ENCODE measurements at places on chromosomes 2 and 18.

- no peaks in the 10 kb centered on the region for H3K36me3 ChIP-seq
- peaks cover 55% of the 10 kb centered on the region for H3K4me1 ChIP-seq
- no peaks in the 10 kb centered on the region for H3K27me3 ChIP-seq
- H3K4me3 ChIP-seq = peak overlapping the region; percentile 80
- no peak for DNase-seq
Observed at GRCh38 chr2:70133491-70134322, 46.4 kb downstream of the PCBP1 start.

DNA sequence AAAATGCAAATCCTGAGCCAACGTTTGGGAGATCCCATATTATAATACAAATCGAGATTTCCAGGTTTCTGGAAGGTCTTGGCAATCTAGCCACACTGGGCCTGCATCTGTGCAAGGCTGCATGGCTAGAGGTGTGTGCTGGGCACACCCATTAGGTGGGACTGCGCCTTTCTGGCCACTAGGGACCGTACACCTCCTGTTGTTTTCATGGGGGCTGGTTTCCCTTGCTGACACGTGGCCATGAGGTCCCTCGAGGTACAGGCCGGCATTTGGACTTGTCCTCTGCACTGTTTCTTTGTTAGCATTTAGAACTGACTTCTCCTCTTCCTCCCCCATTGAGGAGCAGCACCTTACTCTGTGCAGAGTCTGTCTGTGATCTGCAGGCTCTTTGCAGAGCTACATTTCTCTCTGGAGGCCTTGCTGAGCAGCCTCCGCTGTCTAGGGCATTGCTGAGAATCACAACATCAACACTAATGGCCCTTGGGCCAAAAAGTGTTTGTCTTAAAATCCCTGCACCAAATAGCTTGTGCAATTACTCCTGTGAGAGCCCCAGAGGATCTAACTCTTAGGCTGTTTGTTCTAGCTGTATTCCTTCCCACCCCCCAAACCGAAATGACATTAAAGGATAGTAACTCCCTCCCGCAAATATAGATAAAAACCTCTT lies 131.2 kb downstream of the NEDD4L start:
- no peak overlapping the region for H3K4me3 ChIP-seq
- H3K27me3 ChIP-seq = no peaks in the 10 kb centered on the region
- no peak for DNase-seq
- peak overlapping the region; percentile 50 for H3K27ac ChIP-seq
- no peaks in the 10 kb centered on the region for H3K36me3 ChIP-seq

DNA sequence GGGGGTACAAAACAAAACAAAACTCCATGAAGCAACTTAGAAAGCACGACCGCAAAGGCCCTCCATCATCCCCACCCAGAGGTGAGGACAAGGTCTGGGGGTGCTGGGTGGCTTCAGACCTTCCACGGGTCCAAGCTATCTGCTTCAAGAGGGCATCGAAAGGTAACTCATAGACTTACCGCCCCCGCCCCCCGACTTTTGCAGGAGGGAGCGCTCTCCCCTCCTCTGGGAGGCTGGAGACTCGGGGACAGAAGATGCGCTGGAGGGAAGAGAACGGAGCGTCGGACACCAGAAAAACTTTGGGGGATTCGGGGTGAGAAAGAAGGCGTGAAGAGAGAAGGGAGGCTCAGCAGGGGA lies 300 bp upstream of the STON1 start:
- H3K4me3 ChIP-seq = peak overlapping the region; percentile 91
- no peaks in the 10 kb centered on the region for H3K27me3 ChIP-seq
- peaks cover 3% of the 10 kb centered on the region for H3K36me3 ChIP-seq
- no peak for DNase-seq
- H3K27ac ChIP-seq = peak overlapping the region; percentile 91

DNA sequence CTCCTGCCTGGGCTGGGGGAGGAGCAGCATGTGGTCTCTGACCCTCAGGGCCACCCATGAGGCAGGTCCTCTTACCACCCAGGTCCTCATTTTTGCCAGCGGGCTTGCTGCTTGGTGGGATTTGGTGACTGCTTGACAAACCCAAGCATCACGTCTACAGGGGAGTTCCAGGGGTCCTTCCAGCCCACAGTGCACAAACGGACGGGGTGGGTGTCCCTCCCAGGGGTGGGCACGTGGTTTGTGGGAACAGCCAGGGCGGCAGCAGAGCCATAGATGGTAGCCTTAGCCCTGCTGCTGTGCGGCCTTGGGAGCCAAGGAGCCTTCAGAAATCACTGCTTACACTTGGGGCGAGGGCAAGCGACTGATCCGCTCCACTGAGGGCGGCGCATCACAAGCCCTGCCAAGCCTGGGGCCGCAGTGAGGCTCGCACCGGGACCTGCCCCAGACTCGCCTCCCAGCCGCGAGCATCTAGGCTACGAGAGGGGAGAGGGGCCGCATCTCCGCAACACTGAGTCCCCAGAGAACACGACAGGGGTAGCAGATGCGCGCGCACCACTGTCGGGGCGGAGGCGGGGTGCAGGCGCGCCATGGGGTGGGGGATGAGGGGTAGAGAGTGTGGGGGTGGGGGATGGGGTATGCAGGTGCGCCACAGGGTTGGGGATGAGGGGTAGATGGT lies 36.9 kb downstream of the SNED1 start:
- no peak overlapping the region for H3K4me3 ChIP-seq
- peaks cover 4% of the 10 kb centered on the region for H3K36me3 ChIP-seq
- DNase-seq = peak; percentile 80
- H3K27me3 ChIP-seq = peaks cover 9% of the 10 kb centered on the region

GRCh38 chr2:231387904-231388724 lies 7.4 kb upstream of the B3GNT7 start:
- peak overlapping the region; percentile 81 for H3K27ac ChIP-seq
- H3K4me3 ChIP-seq = no peak overlapping the region
- H3K27me3 ChIP-seq = no peaks in the 10 kb centered on the region

DNA sequence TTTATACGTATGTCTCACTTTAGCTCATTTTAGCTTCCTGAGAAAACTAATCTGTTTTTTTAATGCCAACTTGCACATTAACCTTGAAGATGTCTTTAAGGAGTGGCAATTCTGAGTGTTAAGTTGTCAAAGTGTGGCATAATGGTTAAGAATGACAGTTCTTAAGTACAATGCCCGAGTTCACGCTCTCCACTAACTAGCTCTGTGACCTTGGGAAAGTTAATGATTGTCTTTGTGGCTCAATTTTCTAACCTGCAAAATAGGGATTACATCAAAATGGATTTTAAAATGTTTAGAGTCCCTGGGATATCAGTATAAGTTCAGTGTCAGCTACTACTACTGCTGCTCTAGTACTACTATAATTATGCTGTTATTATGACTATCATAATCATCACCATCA lies 409.7 kb downstream of the SOCS6 start:
- no peak for DNase-seq
- no peaks in the 10 kb centered on the region for H3K36me3 ChIP-seq
- no peak overlapping the region for H3K4me3 ChIP-seq
- no peaks in the 10 kb centered on the region for H3K27me3 ChIP-seq
- no peaks in the 10 kb centered on the region for H3K4me1 ChIP-seq
- no peak overlapping the region for H3K27ac ChIP-seq

GRCh38 chr18:59416818-59417217 lies 57.8 kb upstream of the LMAN1 start:
- H3K4me3 ChIP-seq = no peak overlapping the region
- DNase-seq = peak; percentile 0
- H3K36me3 ChIP-seq = no peaks in the 10 kb centered on the region
- peaks cover 2% of the 10 kb centered on the region for H3K27me3 ChIP-seq

- peak; percentile 94 for DNase-seq
- H3K4me3 ChIP-seq = no peak overlapping the region
- peaks cover 55% of the 10 kb centered on the region for H3K27me3 ChIP-seq
- peaks cover 26% of the 10 kb centered on the region for H3K4me1 ChIP-seq
Observed at GRCh38 chr18:48446582-48447225, 37.5 kb upstream of the ZBTB7C start.

GRCh38 chr2:65367524-65367923 lies 64.9 kb downstream of the SPRED2 start:
- H3K4me3 ChIP-seq = no peak overlapping the region
- no peaks in the 10 kb centered on the region for H3K27me3 ChIP-seq
- peak overlapping the region; percentile 95 for H3K27ac ChIP-seq
- H3K4me1 ChIP-seq = peaks cover 81% of the 10 kb centered on the region
- DNase-seq = no peak

- no peak overlapping the region for H3K27ac ChIP-seq
- DNase-seq = no peak
- H3K4me3 ChIP-seq = no peak overlapping the region
- H3K4me1 ChIP-seq = peaks cover 9% of the 10 kb centered on the region
Observed at GRCh38 chr2:219437141-219437540, 2.5 kb downstream of the SPEG start.

GRCh38 chr2:45289997-45290709 lies 280.9 kb upstream of the SIX2 start:
- no peak overlapping the region for H3K4me3 ChIP-seq
- H3K4me1 ChIP-seq = peaks cover 58% of the 10 kb centered on the region
- H3K27me3 ChIP-seq = no peaks in the 10 kb centered on the region

DNA sequence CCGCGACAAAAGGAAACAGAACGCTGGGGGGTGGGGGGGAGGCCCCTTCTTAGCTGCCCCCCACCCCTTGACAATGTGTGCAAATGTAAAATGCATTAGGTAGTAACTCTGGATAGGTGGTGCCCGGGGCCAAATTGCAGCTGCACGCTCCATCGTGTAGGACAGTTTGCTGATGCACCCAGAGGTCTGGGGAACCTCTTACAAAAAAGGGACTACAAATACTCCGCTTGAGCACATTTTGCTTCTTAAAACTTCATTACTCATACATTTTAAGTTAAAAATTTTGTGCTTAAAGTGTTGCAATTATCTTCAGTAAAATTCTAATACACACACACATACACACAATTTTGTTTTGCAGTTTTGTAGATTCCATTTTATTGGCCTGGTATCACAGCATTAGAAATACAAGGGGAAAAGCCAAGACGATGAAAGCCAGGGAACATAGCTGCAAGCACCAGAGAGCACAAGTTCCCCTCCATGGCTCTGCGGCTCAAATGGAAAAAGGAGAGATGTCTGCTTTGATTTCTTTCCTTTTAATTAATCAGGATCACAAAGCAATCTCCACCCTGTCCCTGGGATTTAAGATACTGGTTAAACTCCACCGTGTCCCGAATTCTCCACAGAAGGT lies 582.1 kb downstream of the ZEB2 start:
- H3K4me3 ChIP-seq = peak overlapping the region; percentile 68
- H3K27me3 ChIP-seq = no peaks in the 10 kb centered on the region
- H3K36me3 ChIP-seq = no peaks in the 10 kb centered on the region
- no peak for DNase-seq
- H3K4me1 ChIP-seq = peaks cover 16% of the 10 kb centered on the region

GRCh38 chr2:71129114-71129901 lies 721 bp downstream of the MCEE start:
- no peak overlapping the region for H3K27ac ChIP-seq
- no peaks in the 10 kb centered on the region for H3K27me3 ChIP-seq
- peaks cover 20% of the 10 kb centered on the region for H3K4me1 ChIP-seq

GRCh38 chr18:6010921-6011320 lies 115.6 kb upstream of the TMEM200C start:
- no peaks in the 10 kb centered on the region for H3K4me1 ChIP-seq
- no peaks in the 10 kb centered on the region for H3K36me3 ChIP-seq
- H3K4me3 ChIP-seq = no peak overlapping the region
- no peak for DNase-seq
- H3K27ac ChIP-seq = no peak overlapping the region

GRCh38 chr18:986552-986951 lies 81.9 kb downstream of the ADCYAP1 start:
- H3K4me1 ChIP-seq = peaks cover 33% of the 10 kb centered on the region
- H3K36me3 ChIP-seq = no peaks in the 10 kb centered on the region
- H3K4me3 ChIP-seq = no peak overlapping the region
- H3K27ac ChIP-seq = no peak overlapping the region
- no peaks in the 10 kb centered on the region for H3K27me3 ChIP-seq
- no peak for DNase-seq

DNA sequence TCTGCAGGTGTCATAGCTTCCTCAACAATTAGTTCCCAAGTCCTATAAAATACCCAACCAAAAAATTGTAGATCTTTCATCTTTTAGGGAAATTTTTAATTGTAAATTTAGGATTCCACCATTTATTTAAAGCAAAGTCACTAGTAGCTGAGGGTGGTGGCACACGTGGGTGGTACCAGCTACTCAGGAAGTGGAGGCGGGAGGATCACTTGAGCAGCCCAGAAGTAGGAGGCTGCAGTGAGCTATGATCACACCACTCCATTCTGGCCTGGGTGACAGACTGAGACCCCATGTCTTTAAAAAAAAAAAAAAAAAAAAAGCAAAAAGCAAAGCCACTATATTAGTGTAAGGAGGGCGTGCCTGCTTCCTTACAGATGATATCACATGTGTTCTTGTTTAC lies 60.3 kb upstream of the GREB1L start:
- H3K27me3 ChIP-seq = peaks cover 6% of the 10 kb centered on the region
- no peak overlapping the region for H3K4me3 ChIP-seq
- H3K36me3 ChIP-seq = no peaks in the 10 kb centered on the region
- H3K4me1 ChIP-seq = no peaks in the 10 kb centered on the region

DNA sequence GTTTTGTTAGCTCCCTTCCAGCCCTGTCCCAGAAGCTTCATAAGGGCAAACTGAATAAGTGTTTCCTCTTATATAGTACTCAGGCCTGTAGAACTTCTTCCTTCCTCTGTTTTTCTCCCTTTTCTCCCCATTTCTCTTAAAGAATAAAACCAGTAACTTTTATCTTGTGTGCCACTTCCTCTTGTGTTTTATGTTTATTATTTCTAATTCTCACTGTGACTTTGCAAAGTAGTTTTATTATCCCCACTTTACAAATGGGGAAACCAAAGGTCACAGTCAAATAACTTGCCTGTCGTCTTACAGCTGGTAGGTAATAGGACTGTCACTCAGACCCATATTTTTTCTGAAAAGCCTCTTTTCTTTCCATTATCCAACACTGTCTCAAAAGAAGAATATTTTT lies 42.4 kb downstream of the RBBP8 start:
- no peak overlapping the region for H3K4me3 ChIP-seq
- no peak for DNase-seq
- no peak overlapping the region for H3K27ac ChIP-seq
- peaks cover 6% of the 10 kb centered on the region for H3K4me1 ChIP-seq

DNA sequence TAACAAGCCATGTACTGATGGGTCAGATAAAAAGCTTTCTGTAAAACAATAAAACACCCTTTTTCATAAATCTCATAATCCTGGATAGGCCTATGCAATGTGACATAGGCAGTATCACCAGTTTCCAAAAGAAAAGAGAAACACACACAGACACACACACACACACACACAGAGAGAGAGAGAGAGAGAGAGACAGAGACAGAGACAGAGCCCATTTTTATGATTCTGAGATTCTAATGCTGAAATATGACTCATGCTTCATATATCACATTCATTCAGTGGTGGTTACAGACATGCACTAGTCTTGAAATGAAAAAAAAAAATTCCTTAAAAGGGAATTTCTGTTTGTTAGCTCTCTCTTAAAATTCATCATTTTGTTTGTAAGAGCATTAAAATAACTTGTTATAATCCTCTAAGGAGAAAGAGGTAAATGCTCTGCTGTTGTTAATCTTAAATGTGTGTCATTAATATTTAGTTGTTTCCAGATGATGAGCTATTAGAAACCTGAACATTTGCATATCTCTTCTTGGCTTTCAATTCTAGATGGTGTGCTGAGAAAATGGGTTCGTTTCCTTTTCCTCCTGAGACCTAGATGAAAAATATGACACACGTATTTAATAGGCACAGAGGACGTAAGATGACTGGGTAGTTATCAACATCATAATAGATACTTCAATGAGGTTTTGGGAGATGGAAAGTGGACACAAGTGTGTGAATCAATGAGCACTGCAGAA lies 1598.7 kb upstream of the ACVR2A start:
- no peaks in the 10 kb centered on the region for H3K27me3 ChIP-seq
- no peak overlapping the region for H3K4me3 ChIP-seq
- peaks cover 33% of the 10 kb centered on the region for H3K4me1 ChIP-seq
- DNase-seq = no peak

- DNase-seq = no peak
- H3K27me3 ChIP-seq = peaks cover 21% of the 10 kb centered on the region
- no peak overlapping the region for H3K27ac ChIP-seq
- H3K36me3 ChIP-seq = no peaks in the 10 kb centered on the region
Observed at GRCh38 chr2:60302377-60303126, 250.9 kb downstream of the BCL11A start.
